ENCODE measurements at places on chromosomes 3 and 15.

- DNase-seq: no peak
Measured at GRCh38 chr3:125406070-125406469, 30.9 kb upstream of the ZNF148 start.

GRCh38 chr15:74787251-74788041 lies 5.6 kb downstream of the CSK start:
- DNase-seq: no peak

GRCh38 chr3:16013568-16013967 lies 160.9 kb upstream of the GALNT15 start:
- no peak for DNase-seq

- DNase-seq: no peak
Measured at GRCh38 chr15:42385980-42386700, 26.8 kb downstream of the CAPN3 start.

DNA sequence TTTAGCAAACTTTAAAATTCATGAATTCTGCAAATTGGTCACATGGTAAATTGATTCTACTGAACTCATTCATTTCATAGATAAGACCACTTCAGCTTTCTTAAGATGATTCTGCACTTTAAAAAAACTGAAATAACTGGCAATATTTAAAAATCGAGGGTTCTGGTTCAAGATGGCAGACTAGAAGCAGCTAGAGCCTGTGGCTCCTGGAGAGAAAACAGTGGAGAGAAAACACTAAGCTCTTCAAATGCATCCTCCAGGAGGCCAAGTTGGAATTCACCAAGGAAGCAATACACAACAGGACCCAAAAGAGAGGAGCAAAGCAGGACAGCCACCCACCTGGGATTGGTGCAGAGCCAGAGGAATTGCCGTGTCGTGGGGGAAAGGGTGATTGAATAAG lies 132.1 kb downstream of the SPATA16 start:
- DNase-seq: no peak

- DNase-seq: no peak
Measured at GRCh38 chr15:64742385-64742784, 33.0 kb downstream of the RBPMS2 start.

DNA sequence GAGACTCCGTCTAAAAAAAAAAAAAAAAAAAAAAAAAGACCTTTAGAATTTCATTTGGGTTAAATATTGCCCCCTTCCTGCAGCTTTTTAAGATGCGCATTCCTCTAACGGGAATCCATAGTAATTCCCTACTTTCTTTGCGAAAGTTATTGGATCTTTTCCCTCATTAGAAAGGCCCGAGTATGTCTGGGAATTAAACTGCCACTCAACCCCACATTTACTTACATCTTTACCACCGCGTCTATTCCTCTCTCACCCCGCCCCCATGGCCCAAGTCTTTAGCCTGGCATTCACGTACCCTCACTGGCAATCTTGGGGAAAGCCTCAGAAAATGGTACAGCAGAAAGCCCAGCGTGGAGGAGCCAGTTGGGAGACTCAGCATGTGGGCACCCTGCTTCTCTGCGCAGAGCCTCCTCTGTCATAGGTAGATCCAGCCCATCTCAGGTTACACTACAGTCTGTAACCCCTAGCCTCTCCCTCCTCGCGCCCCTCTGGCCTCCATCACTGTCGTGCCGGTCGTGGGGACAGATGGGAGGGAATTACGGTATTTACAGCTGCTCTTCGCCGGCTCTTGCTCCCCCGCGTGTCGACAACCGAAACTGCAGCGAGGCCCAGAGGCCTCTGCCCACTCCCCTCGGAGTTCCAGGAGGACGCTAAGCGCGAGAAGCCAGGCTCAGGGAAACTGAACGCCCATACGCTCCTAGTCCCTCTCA lies 6.4 kb upstream of the ANKDD1A start:
- DNase-seq: no peak

DNA sequence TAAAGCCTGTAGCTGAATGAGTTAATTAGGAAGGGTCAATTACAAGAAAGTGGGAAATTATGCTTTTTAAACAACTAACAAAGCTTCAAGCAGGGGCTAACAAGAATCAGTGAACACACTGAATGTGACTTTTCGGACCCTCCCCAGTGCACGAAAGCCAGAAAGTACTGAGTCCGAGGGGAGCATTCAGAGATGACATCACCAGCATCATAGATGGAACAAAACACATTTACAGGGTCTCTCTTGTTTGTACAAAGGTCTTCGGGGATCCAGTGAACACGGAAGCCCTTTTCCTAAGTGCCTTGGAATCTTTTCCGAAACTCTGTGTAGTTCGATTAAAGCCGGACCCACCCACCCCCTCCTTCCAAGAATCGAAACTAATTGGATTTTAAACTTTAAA lies 829 bp downstream of the DCP1A start:
- DNase-seq: no peak

All from NCI-H1930 (cell line).